A549 treated with DMSO at 1 μM for 4 hours (cell line): ENCODE measurements at places on chromosomes 5 and 9. TPM values are rescaled to one million over a fixed set of nuclear protein-coding genes. Genes with fewer than 3 reads are reported as not detected.

Gene GLRA1
- not detected in 5 replicates for total RNA-seq

Gene CDX1
- not detected in 5 replicates for total RNA-seq

Gene IL5
- not detected in 5 replicates for total RNA-seq

Gene MED10
- 73.4 to 98.9 TPM (median 77.4 TPM) in 5 replicates for total RNA-seq

Gene SLIT3
- total RNA-seq: 14.9 to 21.9 TPM (median 17.9 TPM) in 5 replicates

Gene TLX3
- total RNA-seq: not detected in 5 replicates

Gene TMC1
- 0.05 to 0.19 TPM in 2 of 5 replicates, not detected in the others for total RNA-seq

Gene BARHL1
- 0.06 TPM in 1 of 5 replicates, not detected in the others for total RNA-seq

Gene P4HA2
- 36.9 to 45.1 TPM (median 42.4 TPM) in 5 replicates for total RNA-seq

Gene LIX1
- not detected in 5 replicates for total RNA-seq

Gene OMD
- not detected in 5 replicates for total RNA-seq

Gene GABRA1
- not detected in 5 replicates for total RNA-seq

Gene WDR38
- 0.07 to 0.15 TPM (median 0.09 TPM) in 3 of 5 replicates, not detected in the others for total RNA-seq

Gene HCN1
- total RNA-seq: not detected in 5 replicates

Gene CNTNAP3
- 8.4 to 12.2 TPM (median 10.1 TPM) in 5 replicates for total RNA-seq

Gene LEAP2
- total RNA-seq: 0.55 to 1.5 TPM (median 1.1 TPM) in 5 replicates

Gene ANKRD55
- 0.05 TPM in 1 of 5 replicates, not detected in the others for total RNA-seq

Gene RAD50
- total RNA-seq: 27.8 to 38.1 TPM (median 32.6 TPM) in 5 replicates

Gene FOXD1
- total RNA-seq: 16.1 to 22.6 TPM (median 18.1 TPM) in 5 replicates

Gene CDKN2A
- total RNA-seq: not detected in 5 replicates

Gene AJM1
- total RNA-seq: 3.2 to 4.8 TPM (median 3.8 TPM) in 5 replicates

Gene IL13
- 0.06 to 0.11 TPM in 2 of 5 replicates, not detected in the others for total RNA-seq

Gene SPINK14
- total RNA-seq: not detected in 5 replicates

Gene PTPN3
- 13.5 to 18.5 TPM (median 16.0 TPM) in 5 replicates for total RNA-seq

Gene NFIB
- 8.3 to 13.7 TPM (median 12.2 TPM) in 5 replicates for total RNA-seq

Gene RNF208
- 1.2 to 2.7 TPM (median 1.8 TPM) in 5 replicates for total RNA-seq

Gene SNX24
- 19.8 to 23.9 TPM (median 22.1 TPM) in 5 replicates for total RNA-seq

Gene ZNF622
- total RNA-seq: 44.5 to 50.9 TPM (median 47.3 TPM) in 5 replicates

Gene TNFSF15
- total RNA-seq: 0.27 to 0.44 TPM (median 0.40 TPM) in 5 replicates

Gene SV2C
- not detected in 5 replicates for total RNA-seq

Gene WASHC1
- total RNA-seq: 6.9 to 12.3 TPM (median 12.0 TPM) in 5 replicates

Gene RBM18
- 13.0 to 24.0 TPM (median 21.8 TPM) in 5 replicates for total RNA-seq

Gene TXNDC8
- not detected in 5 replicates for total RNA-seq

Gene SPINK13
- total RNA-seq: not detected in 5 replicates

Gene SLC6A18
- not detected in 5 replicates for total RNA-seq

Gene UNC5A
- total RNA-seq: 0.12 to 0.37 TPM (median 0.27 TPM) in 5 replicates

Gene TSLP
- total RNA-seq: not detected in 5 replicates

Gene TEK
- 0.05 to 0.15 TPM (median 0.07 TPM) in 5 replicates for total RNA-seq

Gene ANKDD1B
- 0.09 to 0.16 TPM (median 0.10 TPM) in 3 of 5 replicates, not detected in the others for total RNA-seq

Gene GABRP
- not detected in 5 replicates for total RNA-seq
